ENCODE measurements at places on chromosomes 5 and 9.

GRCh38 chr5:171578049-171578828 lies 158.8 kb downstream of the FGF18 start:
- no peak for DNase-seq

DNA sequence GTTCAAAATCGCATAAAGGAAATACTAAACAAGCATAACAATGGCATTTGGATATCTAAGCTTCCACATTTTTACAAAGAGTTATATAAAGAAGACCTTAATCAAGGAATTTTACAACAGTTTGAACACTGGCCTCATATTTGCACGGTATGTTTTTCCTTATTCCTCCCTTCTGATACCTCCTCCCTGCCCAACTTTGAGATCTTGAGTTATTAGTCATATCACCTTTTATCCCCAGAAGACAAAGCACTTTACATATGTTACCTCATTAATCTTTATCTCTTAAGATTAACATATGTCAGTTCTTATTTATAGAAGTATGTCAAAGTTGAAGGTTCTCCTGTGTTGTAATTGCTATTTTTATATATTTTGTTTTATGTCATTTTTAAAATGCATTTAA lies 29.8 kb downstream of the TDRD7 start:
- DNase-seq = no peak

DNA sequence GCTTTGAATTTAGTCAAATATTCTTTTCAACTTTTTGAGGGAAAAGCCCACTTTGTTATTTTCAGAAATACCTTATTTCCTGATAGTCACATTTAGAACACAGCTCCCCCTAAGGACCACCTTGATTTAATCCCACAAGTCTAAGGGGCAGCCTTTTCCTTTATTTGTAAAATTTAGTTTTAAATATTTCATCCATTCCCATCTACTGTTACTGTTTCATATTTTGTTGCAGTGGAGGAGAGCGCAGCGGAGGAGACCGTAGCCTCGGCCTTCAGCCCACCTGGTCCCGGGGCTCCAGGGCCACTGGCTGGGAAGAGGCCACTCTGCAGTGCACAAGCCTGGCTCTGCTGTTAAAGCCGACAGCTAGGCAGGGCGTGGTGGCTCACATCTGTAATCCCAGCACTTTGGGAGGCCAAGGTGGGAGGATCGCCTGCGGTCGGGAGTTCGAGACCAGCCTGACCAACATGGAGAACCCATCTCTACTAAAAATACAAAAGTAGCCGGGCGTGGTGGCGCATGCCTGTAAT lies 19.6 kb downstream of the LPCAT1 start:
- DNase-seq = no peak

GRCh38 chr9:86741311-86742208 lies 205.7 kb downstream of the GAS1 start:
- DNase-seq = no peak

GRCh38 chr5:113150221-113150620 lies 173.6 kb downstream of the DCP2 start:
- DNase-seq = no peak

DNA sequence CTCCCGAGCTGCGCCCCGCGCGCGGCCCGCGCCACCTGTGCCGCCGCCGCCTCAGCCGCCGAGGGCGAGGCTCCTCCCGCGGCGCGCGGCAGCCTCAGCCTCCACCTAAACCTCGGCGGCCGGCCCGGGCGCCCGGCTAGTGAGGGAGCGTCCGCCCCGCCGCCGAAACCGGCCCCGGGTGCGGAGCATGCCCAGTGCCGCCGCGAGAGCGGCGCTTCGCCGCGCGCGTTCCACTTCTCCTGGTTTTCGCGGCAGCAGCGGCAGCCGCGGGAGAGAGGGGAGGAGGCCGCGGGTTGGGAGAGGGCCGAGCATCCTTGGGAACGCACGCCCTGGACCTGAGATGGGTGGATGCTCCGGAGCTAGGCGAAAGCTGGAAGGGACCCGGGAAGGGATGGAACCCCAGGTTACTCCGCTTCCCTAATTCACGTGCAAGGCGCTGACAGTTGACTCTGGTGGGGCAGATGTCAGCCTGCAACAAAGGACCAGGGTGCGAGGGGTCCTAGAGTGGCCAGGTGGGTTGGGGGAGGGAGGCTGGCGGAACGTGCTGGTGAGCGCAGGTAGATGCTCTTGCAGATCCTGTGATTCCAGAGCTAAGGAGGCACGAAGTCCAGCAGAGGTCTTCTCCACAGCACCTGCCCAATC lies at the start of gene CTNND2:
TSS of gene CTNND2 (minus strand) at position 182 of the 642 bp plus-strand sequence. CDS start 593 bp downstream, outside the sequence.
- DNase-seq = no peak

- no peak for DNase-seq
Observed at GRCh38 chr5:91211997-91212713, 171.0 kb downstream of the ARRDC3 start.

DNA sequence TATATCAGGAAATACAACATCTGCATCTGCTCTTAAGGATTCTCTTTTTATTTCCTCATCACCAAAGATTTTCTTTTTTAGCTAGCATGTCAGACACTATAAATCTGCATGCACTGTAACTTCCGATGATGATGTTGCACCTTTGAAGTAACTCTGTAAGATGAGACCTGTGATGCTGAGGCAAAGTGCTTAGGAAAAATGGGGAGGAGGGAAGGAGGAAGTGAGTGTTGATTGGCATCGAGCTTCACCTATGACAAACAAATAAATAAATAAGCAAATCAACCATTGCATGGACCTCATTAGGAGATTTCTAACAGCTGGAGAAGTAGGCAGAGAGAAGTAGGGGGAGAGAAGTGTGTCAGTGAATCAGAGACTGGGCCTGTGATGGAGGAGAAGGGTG lies 52.6 kb downstream of the ENC1 start:
- DNase-seq = no peak

GRCh38 chr9:81557452-81558090 lies 131.8 kb downstream of the TLE1 start:
- no peak for DNase-seq

GRCh38 chr5:157626831-157627230 lies 25.4 kb downstream of the SOX30 start:
- DNase-seq = no peak

DNA sequence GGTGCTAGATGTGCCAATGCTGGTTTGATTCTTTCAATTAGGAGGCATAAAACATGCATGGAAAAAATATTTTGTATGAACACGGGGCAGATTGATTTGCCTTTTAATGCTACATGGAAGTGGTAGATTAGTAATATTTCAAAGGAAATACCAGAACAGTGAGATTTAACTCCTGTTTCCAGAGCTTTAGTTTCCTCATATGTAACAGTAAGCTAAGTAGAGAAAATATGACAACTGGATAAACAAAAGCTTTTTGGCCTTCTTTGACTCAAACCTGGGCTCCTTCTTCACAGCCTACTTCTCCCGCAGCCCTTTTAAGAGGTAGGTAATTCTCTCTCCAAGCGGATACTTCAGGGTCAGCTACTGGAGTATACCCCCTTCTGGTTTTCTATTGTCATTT lies 254.2 kb upstream of the TRPC7 start:
- no peak for DNase-seq

- no peak for DNase-seq
Observed at GRCh38 chr5:173236531-173237142, 1.6 kb upstream of the NKX2-5 start.

- no peak for DNase-seq
Observed at GRCh38 chr5:134825212-134825611, 20.6 kb upstream of the C5orf24 start.

- no peak for DNase-seq
Observed at GRCh38 chr9:14782286-14783051, 59.9 kb upstream of the CER1 start.

- no peak for DNase-seq
Observed at GRCh38 chr5:14655146-14655741, 9.3 kb upstream of the OTULIN start.
